ENCODE measurements at places on chromosomes 11 and 22.

GRCh38 chr22:33114565-33114964, 56.4 kb upstream of the SYN3 start:
- DNase-seq, result no peak

GRCh38 chr22:23536821-23537345, 43.2 kb downstream of the IGLL1 start:
- DNase-seq, result no peak

DNA sequence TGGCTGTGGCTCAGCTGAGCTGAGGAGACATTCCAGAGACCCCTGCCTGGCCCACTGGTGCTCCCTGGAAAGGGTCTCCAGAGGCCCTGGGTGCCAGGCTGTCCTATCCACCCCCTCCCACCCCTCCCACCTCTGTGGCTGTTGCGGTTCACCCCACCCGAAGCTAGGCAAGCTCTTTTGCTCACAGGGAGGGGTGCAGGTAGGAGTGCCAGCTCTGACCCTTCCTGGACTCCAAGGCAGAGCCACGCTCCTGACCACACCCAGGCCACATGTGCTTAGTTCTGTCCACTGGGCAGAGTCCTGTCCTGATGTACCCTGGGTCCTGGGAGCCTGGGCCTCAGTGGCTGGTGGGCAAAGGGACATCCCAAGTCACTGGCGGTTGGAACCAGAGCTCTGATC, 16.4 kb downstream of the IL17REL start:
- no peak for DNase-seq

DNA sequence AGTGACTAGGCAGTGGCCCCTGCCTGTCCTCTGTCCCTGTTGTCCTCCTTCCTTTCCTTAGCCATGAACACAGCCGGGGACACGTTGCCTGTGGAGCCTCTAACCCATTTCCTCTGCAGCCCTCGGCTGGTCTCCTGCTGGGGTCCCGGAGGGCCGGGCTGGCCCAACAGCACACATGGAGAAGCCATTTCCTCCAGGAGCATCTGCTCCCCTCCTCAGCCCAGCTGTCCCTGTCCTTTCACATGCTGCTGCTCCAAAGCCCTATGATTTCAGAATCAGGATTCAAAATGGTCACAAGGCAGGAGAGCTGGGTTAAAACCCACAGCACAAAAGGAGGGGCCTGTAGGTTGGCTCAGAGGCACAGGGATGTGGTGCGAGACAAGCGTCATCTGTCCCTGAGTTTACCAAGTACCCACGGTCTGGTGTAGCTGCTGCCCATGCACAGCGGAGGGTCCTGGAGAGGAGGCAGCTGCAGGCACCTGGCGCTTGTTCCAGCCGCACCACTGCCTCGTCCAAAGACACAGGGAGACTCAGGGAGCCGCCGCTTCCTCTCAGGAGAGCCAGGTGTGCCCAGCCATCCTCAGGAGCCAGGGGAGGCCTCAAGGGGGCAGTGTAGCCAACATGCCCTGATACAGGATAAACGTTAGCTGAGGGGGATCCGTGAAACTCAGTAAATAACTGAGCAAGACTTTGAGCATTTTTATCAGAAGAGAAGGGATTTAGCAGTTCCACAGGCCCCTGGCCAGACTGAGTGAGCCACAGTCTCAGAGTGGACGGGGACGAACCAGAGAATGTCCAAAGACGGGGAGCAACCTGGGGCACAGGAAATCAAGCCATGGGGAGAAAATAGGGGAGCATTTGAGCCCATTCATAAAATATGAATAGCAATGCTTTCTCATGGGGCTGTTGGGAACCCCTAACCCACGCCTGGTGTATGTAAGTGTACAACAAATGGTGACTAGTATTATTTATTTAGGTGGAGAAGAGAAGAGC, 3.9 kb upstream of the VSIG10L2 start:
- DNase-seq, result no peak
